ENCODE measurements at places on chromosomes 2 and 18. TPM values are rescaled to one million over a fixed set of nuclear protein-coding genes. Genes with fewer than 3 reads are reported as not detected.
A peak's percentile ranks its signal among the peaks of the same experiment; 100 is the strongest.

The TMEM200C gene
- total RNA-seq = 0.23 TPM

The IL1R2 gene
- total RNA-seq = 28.2 TPM

The SRD5A2 gene
- total RNA-seq = not detected

The POMC gene
- 0.84 TPM for total RNA-seq

DNA sequence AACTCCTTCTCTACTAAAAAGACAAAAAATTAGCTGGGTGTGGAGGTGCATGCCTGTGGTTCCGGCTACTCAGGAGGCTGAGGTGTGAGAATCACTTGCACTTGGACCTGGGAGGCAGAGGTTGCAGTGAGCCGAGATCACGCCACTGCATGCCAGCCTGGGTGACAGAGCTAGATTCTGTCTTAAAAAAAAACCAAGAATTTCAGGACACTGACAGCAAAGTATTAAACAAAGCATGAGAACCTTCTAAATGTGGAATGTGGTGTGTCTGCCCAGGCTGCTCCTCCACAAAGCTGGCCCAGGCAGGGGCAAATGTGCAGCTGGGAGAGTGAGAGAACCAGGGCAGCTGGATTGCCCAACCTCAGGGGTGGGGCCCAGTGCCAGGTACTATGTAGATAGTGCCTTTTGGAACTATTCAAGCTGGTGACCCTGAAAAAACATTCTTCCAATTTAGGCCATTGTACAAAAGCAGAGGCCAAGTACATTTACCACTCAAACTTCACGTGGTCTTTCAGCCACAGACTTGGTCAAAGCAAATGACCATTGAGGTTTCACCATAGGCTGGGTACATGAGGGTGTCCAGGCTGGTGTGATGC is 6.7 kb upstream of the UGT1A5 start:
- no peak for DNase-seq
- peaks cover 18% of the 10 kb centered on the region for H3K4me1 ChIP-seq
- H3K36me3 ChIP-seq = no peaks in the 10 kb centered on the region
- H3K27ac ChIP-seq = peak overlapping the region; percentile 80
